ENCODE measurements at places on chromosomes 2 and 18.

GRCh38 chr2:104871972-104872865 lies 18.3 kb downstream of the POU3F3 start:
- no peak for DNase-seq

DNA sequence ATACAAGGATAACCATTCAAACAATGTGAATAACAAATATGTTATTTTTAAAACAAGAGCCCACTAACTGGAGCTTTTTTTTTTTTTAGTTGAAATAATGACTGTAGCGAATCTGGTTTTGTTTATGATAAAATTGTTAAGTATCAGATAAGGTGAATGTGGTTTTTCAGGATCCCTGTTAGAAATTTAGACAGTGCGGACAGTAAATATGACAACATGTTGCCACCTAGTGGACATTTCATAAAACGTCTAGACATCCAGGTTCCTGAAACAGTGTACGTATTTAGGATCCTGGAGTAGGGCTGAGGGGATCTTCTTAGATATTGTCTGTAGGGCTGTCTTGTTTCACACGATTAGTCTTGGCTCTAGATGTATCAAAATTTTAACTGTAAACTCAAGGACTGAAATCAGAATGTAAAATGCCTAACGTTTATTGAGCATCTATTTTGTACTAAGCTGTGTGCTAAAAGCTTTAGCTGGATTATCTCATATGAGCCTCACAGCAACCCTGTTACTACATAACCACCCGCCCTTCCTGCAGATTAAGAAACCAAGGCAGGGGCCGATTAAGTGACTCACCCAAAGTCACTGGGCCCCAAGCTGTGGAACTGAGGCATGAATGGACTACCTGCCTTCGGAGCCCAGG lies 23.9 kb upstream of the CCDC68 start:
- DNase-seq, result no peak

DNA sequence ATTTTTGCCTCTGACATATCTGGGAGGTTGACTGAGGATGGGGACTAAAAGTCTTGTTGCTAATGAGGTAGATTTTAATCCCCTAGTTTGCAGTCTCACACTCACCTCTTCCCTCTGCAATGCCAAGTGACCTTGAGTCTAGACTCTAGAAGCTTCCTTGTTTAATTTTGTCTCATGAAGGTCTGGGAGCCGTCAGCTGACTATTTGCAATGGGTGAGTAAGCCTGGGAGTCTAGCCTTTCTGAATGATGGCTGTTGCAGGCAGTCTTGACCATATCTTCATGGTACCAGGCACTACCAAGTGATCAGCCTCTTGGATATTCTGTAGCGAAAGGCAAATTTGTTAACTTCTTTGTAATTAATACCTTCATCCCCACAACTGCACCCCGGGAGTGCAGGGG lies 61.2 kb downstream of the ARHGAP15 start:
- DNase-seq, result no peak

- no peak for DNase-seq
Observed at GRCh38 chr2:179711375-179711774, 150.0 kb downstream of the ZNF385B start.

DNA sequence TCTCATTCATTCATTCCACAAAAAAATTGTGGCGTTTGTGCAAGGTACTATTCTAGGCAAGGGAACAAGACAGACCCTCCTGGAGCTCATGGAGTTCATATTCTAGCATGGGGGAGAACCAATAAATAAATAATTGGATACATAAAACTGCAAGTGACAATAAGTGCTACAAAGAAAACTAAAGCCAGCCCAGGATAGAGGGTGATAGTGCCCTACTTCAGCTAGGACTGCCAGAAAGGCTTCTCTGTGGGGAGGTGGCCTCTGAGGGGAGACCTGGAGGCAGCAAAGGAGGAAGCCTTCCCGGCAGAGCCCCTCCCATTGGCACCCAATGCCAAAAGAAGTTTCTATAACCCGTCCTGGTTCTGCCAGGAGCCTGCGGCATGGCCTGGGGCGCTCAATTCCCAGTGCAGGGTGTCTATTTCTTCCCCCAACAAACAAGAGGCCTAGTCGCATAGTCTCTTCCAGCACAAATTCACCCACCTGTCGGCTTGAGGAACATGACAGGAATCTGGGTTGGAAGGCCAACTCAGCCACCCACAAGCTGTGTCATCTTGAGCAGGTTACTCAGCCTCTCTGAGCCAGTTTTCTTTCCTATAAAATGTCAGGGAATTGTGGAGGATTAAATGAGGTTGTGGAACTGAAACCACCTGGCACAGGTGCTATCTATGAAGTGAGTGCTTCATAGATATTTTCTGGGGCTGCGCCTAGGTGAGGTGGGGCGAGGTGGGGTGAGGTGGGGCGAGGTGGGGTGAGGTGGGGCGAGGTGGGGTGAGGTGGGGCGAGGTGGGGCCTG lies 94.3 kb downstream of the ZFP36L2 start:
- peak; percentile 24 for DNase-seq

GRCh38 chr18:70455731-70456130 lies 166.9 kb downstream of the SOCS6 start:
- no peak for DNase-seq

DNA sequence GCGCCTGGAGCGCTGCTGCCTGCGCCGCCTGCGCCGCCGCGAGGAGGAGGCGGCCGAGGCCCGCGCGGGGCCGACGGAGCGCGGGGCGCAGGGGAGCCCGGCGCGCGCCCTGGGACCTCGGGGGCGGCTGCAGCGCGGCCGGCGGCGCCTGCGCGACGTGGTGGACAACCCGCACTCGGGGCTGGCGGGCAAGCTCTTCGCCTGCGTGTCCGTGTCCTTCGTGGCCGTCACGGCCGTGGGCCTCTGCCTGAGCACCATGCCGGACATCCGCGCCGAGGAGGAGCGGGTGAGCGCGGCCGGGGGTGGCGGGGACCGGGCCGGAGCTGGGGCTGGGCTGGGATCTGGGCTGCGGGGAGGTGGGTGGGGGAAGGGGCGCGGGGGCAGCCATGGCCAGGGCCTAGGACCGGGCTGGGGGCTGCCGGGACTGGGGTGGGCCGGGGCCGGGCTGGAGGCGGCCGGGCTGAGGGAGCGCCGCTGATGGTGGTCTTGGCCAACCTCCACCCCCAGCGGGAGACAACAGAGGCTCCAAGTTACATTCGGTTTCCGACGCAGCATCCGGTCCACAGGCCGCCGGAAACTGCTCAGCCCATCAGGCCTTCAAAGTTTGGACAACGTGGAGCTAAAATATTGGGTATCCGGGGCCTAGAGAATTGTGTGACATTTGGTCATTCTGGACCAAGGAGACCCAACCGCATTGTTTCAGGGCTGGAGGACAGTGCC lies 66.4 kb downstream of the KCNG2 start:
- no peak for DNase-seq

GRCh38 chr2:40488101-40488601 lies 36.3 kb upstream of the SLC8A1 start:
- DNase-seq, result no peak

Measured in CD4-positive, alpha-beta T cell treated with Interleukin-4 for 1 hour (primary cell).